ENCODE measurements at places on chromosomes 7 and 10.

- DNase-seq = no peak
Observed at GRCh38 chr10:132882069-132882951, 60.1 kb downstream of the CFAP46 start.

DNA sequence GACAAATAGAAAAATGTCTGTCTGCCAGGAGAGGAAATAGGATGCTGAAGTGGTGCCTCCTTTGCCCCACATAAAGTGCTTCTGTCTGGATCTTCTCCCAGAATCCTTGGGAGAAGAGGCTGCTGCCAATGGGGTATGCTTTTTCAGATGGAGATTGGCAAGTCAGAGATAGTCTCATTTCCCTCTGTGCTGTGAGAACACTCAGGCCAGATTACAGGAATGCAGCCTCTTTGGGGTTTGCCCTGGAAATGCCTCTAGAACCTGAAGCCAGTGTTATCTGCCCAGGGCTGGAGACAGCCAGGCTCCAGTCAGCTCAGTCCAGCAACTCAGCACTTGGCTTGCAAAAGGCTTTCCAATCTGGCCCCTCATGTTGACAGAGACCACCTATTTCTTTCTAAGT, 119.1 kb upstream of the PHYHIPL start:
- DNase-seq = no peak

- DNase-seq = no peak
Observed at GRCh38 chr10:121700416-121700815, 102.2 kb upstream of the FGFR2 start.

GRCh38 chr10:123150986-123151736, 3.0 kb upstream of the BUB3 start:
- no peak for DNase-seq

DNA sequence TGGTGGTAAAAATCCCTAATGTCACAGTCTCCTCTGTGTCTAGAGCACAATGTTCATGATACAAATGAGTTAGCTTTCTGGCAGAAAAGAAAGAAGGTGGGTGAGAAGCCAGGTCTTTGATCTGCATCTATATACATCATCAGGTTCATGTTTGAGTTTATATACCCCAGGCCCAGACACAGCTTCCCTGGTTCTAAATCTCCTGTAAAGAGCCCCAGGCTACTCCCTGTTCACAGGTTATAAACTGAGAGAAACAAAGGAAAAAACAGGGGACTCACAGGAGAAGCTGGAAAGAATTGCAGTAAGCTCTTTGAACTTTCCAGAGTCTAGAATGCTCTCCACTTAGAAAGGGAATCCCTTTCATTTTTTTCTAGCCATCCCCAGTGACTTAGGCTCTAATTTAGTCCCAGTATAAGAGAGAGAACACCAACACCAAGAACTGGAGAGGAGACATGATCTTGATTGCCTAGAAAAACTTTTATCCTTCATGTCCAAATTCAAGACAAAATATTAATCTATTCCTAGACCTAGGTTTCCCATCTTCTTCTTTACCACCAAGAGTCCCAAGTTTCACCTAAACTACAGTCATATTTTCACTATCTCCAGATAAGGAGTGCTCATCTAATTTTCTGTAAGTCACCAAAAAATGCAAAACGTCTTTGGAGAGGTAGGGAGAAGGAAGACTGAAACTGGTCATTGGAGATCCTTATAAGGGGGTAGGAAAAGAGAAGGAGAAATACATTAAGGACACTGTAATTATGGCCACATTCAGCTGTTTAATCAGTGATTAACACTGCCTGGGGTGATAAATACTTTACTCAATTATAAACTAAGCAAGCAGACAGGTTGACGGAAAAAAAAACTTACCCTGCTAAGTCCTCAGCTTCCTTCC, 469 bp downstream of the MSS51 start:
- DNase-seq = no peak

GRCh38 chr7:141704112-141704511, 2.1 kb upstream of the DENND11 start:
- DNase-seq = no peak
